ENCODE measurements at places on chromosomes 13 and 19.

- DNase-seq, result no peak
Observed at GRCh38 chr13:21668732-21669275, 2.1 kb upstream of the FGF9 start.

DNA sequence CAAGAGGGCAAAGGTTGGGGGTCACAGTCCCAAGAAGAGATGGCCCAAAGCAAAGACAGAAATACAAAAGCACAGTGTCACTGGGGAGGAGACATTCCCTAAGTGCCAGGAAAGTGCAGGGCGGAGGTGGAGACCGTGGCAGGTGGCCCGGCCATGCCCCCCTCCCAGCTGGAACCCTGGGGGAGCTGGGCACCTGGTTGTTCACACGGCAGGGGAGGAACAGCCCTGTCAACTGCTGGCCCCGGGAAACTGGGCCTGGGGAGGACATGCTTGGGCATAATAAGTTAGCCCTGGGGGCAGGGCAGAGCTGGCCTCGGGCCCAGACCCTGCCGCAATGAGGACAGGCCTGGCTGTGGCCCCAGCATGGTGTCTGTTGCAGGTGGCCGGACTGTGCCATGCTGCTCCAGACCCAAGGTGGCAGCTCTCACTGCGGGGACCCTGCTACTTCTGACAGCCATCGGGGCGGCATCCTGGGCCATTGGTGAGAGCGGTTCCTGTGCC lies 7.4 kb downstream of the HPN start:
- DNase-seq, result no peak

- no peak for DNase-seq
Observed at GRCh38 chr19:2719920-2720776, 1.0 kb downstream of the DIRAS1 start.

- no peak for DNase-seq
Observed at GRCh38 chr13:29568731-29569130, 26.8 kb downstream of the SLC7A1 start.
